ENCODE measurements at places on chromosomes 13 and 19.

DNA sequence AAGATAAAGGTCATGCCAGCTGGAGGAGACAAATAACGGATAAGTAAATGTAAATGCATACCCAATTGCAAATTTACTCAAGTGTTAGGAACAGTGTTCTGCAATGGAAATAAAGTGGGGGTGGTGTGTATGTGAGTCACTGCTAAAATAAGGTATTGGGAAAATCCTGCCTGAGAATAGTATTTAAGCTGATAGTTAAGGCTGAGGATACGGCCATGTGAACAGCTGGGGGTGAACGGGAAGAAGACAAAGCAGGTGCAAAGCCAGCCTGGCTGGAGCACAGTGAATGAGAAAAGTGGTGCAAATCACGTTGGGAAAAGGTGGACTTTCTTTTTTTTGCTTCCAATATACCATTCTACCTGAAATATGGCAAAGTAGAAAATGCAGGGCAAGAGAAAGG lies 242.4 kb upstream of the SLC10A2 start:
- DNase-seq, result no peak

- DNase-seq, result no peak
Observed at GRCh38 chr19:6381030-6381750, 5.5 kb upstream of the PSPN start.

DNA sequence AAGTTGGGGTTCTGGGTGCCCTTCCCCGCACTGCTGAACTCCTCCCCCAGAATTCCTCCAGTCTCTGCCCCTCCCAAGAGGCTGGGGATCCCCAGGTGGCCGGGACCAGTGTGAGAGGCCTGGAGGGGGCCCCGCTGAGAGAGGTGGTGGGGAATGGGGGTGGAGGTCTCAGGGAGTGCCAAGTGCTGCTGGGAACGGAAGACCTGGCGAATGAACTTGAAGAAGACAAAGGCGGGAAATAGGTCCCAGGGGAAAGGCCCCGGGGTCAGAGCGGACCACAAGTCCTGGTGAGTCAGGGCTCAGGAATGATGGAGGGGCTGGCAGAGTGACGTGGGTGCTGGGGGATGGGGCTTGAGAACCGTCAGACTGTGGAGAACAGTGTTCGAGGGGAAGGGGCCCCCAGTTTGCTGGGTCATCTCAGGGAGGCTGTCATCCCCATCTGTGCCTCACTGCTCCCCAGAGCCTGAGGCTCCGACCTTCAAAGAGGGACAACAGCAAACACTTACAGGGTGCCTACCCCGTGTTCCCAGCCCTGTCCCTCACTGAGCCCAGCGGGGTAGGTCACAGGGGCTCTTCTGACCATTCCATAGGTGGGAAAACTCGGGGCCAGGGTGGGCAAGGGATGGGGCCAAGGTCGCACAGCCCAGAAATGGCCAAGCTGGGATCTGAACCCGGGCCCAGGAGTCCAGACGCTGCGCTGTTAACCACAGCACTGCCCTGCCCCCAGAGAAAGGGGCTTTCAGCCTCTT lies 16.0 kb upstream of the SEMA6B start:
- DNase-seq, result peak; percentile 45

GRCh38 chr13:98751367-98751782 lies 1.1 kb downstream of the SLC15A1 start:
- peak; percentile 21 for DNase-seq

GRCh38 chr19:31784671-31785101 lies 435.4 kb upstream of the TSHZ3 start:
- DNase-seq, result no peak

DNA sequence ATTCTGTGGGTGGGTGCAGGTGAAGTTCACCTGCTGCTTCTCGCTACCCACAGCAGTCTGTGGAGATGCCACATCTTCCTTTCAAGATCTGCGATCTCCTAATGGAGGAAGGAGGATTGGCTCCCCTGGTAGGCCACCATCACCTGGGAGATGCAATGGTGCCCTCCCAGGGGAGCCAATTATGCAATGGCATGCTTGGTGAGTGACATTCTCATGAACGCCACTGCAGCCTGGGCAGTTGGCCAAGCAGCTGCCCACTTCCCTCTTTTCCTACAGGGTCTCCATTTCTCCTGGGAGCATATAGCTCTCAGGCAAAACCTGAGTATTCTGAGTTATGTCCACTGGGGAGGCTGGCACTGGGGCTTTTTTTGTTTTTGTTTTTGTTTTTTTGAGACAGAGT lies 83.5 kb upstream of the KCTD15 start:
- no peak for DNase-seq

GRCh38 chr13:101773062-101773461 lies 320.6 kb downstream of the ITGBL1 start:
- DNase-seq, result peak; percentile 32

Data from epithelial cell of esophagus (primary cell).